ENCODE measurements at places on chromosomes 3 and 15. TPM values are rescaled to one million over a fixed set of nuclear protein-coding genes. Genes with fewer than 3 reads are reported as not detected.

ACKR4 gene
- total RNA-seq = not detected

CCDC39 gene
- total RNA-seq = not detected

SH2D7 gene
- total RNA-seq = not detected

CCR3 gene
- not detected for total RNA-seq

CFAP20DC gene
- 4.0 TPM for total RNA-seq

PIGZ gene
- total RNA-seq = 6.3 TPM

DNA sequence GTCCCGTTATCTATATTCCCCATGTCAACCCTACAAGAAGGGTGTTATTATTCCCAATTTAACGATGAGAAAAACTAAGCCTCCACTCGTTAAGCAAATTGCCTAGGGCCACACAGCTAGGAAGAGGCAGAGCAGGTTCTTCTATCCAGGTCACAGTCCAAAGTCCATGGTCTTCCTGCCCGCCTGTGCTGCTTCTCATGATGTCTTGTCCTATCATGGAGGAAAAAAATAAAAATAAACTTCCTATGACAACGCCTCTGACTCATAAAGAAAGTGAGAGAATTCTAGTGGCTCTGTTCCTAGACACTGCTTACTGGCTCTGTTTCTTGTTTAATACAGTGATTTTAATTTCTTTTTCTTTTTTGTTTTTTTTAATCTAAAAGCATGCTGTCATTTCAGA is 9.7 kb downstream of the COL8A1 start:
- no peak for DNase-seq

- no peak for DNase-seq
Measured at GRCh38 chr3:146476094-146476740, 6.9 kb upstream of the PLSCR2 start.

- no peak for DNase-seq
Measured at GRCh38 chr3:176046703-176047102, 1150.6 kb downstream of the TBL1XR1 start.

DNA sequence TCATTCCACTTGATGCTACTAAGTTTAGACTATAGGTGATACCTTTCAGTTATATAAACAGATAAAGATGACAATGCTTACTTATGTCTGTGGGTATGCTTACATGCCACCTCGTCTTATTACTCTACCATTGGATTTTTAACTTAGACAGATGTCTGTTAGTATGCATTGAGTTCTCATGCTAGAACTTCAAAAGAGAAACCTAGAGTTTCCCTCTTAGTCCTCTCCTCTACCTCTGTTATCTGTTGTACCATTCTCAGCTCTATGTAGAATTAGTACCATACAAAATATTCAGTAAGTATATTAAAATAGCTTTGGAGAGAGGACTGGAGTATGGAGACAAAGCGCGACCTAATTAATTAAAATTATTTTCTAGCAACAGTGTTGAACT is 111.3 kb downstream of the BBX start:
- no peak for DNase-seq

DNA sequence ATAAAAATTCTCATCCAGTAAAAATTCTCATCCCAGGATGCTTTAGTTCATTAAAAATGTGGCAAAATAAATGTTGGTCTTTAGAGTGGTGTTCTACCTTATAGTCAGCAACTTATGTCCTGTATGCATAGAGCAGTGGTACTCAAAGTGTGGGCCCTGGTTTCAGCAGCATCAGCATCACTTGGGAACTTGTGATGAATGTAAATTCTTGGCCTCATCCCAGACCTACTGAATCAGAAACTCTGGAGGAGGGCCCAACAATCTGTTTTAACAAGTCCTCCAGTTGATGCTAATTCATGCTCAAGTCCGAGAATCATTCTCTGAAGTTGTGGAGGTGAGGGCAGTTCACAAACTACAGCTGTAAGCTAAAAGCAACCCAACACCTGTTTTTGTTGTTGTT is 307.3 kb upstream of the SATB1 start:
- no peak for DNase-seq

DNA sequence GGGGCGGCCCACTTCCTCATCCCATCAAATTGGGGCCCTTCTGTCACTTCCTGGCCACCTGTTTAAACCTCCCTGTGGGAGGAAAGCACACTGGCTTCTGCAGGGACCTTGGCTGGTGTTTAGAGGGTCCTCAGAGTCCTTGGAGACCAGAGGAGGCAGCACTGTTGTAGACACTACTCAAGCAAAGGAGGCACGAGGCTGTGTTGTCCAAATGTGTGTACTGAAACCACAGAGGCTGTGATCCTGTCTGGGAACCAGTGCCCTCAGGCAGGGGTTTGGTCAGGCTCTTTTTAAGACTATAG is 12.4 kb upstream of the SEC13 start:
- DNase-seq = no peak

GRCh38 chr3:44198284-44199269 is 43.1 kb upstream of the TOPAZ1 start:
- peak; percentile 39 for DNase-seq
